Karpas-422 (cell line): ENCODE measurements at places on chromosomes 6 and 20.

- no peak for DNase-seq
These were observed 16.4 kb upstream of the BLOC1S5 start for GRCh38 chr6:8080362-8081151.

GRCh38 chr6:166768761-166769160, 141.7 kb upstream of the RPS6KA2 start:
- DNase-seq, result no peak

DNA sequence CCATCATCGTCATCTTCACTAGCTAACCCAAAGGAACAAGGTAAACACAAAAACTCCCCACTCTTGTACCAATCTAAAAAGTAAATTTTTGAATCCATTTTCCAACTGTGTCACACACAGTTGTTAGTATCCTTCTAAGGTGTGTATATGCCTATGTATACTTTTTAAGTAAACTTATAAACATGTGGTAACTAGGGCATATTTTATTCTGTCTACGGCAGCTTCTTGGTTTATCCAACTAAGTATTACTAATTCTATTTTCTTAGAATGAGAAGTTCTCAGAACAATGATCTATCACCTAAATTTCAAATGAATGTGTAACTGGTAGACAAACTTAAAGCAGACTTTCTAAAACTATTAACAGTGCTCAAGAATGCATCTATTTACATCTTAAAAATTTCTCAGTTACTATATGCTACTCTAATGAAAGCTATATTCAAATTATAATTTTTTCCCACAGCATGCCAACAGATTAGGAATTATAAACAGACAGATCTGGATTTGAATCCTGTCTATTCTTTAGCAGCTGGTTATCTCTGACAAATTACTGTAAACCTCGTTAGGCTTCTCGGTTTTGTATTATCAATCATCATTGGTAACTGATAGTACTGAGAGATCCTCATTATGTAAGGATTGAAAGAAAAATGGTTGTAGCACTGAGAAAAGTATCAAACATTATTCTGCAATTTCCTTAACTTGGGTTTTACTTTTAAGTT, 1.8 kb upstream of the PLN start:
- DNase-seq, result no peak

- no peak for DNase-seq
These were observed 123.2 kb downstream of the PRND start for GRCh38 chr20:4844751-4845465.

GRCh38 chr6:2197177-2197671, 48.2 kb downstream of the GMDS start:
- DNase-seq, result no peak

DNA sequence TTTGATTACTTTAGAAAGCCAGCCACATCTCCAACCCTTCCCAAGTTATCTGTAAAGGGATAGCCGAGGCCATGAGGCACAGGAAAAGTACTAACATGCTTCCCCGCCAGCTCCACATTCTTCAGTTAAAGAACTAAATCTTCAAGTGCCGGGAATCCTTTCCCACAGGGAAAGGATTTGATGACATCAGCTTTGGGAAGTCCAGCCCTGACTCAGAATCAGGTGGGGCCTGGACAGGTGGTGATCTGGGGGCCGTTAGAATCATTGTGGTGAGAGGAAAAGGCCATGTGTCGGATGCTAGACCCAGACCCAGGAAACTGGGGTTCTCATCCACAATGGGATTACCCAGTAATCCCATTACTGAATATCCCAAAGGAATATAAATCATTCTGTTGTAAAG, 580.0 kb downstream of the QKI start:
- no peak for DNase-seq

GRCh38 chr6:3928111-3928510, 78.9 kb downstream of the FAM50B start:
- DNase-seq, result no peak

- no peak for DNase-seq
These were observed 42.0 kb upstream of the OGFRL1 start for GRCh38 chr6:71246596-71246995.

DNA sequence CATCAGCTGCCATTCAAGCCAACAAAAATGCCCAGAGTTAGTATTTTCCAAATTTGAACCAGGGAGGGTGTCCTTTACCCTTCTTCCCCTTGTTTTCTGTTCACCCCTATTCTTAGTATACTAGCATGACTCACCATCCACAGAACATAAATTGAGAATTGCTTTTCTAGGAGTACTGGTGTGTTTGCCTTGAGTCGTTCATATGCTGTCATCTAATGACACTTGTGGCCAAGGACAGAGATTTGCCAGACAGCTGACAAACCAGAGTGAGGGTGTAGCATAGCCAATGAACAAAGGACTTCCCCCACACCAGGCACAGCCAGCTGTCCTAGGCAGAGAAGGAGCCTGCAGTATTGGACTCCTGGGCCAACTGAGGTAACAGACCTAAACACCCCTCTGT, 62.2 kb downstream of the FILIP1 start:
- no peak for DNase-seq

DNA sequence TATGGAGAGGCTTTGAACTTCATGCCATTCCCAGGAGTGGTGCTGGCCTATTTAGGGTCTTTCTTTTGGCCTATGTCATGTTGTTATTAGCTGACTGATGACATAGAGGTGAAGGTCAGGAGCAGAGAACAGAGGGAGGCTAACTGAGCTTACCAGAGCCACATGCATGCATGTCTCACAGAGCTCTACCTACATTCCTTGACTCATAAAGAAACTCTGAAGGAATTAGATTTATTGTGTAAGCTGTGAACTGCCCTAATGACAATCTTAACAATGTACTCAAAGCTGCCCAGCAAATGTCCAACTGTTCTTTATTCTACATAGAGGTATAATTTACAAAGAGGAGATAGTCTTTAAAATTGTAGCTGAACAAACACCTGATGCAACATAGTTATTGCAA, 192.7 kb upstream of the CNR1 start:
- DNase-seq, result no peak

GRCh38 chr20:51174536-51174935, 151.6 kb upstream of the KCNG1 start:
- DNase-seq, result no peak

DNA sequence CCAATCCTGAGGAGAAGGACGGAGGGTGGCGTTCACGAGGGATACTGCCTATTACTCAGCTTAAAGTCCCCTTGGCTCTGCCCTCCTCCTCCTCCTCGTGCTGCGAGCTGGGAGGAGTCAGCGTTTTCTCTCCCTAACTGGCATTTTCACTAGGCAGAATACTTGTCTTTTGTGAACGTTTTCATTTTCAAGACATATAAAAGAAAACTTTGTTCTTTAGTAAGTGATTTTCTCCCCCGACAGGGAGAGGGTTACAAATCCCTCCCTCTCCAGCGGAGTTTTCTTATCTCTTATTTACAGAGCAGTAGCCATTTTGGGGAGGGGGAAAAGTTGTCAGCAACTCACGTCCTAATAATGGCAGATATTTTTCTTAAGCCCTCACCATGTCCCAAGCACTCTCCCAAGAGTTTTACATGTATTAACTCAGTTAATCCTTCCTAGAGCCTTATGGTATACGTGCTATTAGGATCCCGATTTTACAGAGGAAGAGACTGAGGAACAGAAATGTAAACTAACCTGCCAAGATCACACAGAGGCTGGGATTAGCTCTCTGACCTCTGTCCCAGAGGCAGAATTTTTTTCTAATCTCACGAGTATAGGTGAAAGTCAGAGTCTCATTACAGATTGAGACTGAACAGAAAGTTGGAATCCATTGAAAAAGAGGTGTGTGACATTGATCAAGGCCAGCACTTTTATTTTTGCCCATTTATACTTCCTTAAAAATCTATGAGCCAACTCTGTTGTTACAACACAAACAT, 30.0 kb upstream of the ZNF217 start:
- no peak for DNase-seq

GRCh38 chr6:143804835-143805239, 38.3 kb upstream of the LTV1 start:
- DNase-seq, result no peak

DNA sequence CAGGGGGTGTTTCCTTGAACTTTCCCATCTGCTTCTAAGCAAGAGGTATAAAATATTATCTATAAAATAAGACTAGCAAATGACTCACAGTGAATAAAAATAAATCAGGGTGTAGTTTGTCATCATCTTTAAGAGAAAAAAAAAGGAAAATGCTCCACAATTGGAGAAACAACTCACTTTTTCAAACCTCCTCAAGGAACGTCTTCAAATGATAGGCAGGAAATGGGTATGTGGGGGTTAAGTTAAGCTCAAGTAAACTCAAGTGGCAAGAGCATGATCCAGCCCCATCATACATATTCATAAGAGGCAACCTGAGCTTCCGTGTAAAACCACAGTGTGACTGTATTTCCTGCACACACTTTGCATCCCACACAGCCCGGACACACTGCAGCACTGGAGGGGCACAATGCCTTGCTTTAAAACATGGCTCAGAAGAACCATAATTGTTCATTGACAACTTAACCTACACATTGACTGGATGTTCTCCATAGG, 58.5 kb upstream of the CEP85L start:
- peak; percentile 93 for DNase-seq

- DNase-seq, result no peak
These were observed 3.7 kb downstream of the PHACTR1 start for GRCh38 chr6:12720310-12720709.

DNA sequence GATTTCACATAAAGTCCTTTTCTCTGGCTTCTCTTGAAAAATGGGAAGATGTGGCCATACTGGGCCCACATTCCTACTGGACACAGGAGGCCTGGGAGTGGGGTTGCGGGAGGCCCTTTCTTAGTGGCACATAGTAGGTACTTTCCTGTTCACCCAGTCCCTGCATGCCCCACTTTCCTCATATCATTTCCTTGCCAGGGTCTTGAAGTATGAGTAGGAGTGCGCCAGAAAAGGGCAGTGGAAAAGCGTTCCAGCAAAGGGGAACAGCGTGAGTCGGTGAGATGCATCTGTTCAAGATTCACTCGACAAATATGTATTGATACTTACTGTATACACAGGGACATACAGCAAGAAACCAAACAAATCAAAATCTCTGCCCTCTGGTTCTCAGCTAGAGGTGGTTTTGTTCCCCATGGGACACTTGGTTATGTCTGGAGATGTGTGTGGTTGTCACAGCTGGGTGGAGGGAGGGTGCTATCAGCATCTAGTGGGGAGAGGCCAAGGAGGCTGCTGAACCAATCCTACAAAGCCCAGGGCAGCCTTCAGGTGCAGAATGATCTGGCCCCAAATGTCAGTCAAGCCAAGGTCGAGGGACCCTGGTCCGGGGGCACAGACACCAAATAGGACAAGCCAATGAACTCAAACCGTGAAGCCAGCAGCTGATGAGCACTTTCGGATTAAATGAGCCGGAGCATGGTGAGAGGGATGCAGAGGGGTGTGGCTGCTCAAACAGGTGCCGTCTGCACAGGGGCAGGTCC, 151.4 kb downstream of the CEBPB start:
- DNase-seq, result no peak

GRCh38 chr6:131040866-131041265, 22.2 kb downstream of the EPB41L2 start:
- no peak for DNase-seq

- DNase-seq, result no peak
These were observed 231.6 kb downstream of the MAFB start for GRCh38 chr20:40457404-40457803.

- DNase-seq, result peak; percentile 72
These were observed 1.5 kb downstream of the VARS2 start for GRCh38 chr6:30915591-30915946.

DNA sequence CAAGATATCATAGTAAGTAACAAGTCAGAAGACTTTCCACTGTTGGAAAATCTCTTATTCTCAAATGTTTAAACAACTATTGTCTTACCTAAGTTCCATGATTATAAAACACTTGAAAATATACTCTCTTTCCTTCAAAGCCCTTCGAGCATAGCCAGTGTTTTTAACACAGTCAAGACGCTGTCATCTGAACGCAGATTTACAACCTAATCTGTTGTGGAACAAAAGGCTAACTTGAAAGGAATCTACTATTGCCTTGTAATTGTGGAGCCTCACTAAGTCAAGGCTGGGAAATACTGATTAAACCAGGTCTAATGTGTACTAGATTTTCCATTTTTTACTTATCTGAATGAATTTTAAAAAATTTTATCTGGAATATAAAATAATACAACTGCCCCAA, 205.8 kb downstream of the TRDN start:
- no peak for DNase-seq

DNA sequence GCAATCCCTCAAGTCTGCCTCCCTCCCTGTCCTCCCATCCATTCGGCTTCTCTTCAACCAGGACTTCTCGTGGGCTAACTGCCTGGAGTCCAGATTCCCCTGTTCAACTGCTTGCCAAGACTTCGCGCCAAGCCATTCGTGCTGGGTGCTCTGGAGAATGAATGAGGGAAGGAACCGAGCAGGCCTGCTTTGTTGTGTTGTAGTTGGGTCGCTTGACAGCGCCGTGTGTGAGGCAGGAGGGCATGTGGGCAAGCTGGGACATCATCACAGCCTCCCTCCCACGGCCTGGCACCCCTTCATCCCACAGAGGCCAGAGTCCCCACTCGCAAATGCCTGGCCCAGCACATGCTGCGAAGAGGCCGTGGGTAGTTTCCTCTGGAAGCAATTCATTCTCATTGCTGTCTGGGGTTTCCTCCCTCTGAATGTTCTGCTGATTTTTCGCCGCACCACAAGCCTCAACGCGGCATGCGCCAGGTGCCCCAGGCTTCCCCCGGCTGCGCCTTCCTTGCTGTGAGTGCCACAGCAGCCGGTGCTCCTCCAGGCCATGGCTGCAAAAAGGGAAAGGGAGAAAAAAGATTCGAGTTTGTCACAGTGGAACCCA, 336.0 kb downstream of the QKI start:
- no peak for DNase-seq

DNA sequence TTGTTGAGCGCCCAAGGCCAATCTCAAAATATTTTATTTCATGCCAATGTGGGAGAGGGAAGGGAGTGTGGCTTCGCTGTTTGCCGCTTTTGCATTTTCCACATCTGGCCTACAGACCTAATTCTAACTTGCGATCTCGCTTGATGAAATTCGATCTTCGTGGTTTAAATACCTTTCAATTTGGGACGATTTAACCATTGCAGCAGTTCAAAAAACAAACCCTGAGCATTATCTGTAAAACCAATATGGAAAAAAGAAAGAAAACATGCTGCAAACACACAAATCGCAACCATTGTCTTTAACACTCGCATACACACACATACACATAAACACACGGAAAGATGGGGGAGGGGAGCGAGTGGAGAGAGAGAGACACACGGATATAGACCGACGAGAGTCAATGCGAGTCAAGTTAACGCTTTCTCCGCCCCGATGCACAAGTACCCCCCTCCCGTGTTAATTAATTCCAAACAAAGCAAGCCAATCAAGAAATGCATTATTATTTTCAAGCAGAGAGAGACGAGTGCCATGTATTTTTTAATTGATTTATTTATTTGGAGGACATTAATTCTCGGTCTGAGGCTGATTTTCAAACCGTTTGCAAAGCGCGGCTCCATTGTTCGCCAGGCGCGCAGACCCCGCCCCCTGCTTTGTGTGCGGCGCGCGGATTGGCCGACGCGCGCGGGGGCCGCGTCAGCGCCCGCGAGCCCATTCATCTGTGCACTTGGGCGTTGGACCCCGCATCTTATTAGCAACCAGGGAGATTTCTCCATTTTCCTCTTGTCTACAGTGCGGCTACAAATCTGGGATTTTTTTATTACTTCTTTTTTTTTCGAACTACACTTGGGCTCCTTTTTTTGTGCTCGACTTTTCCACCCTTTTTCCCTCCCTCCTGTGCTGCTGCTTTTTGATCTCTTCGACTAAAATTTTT, at the start of gene MARCKS:
MARCKS (plus strand) TSS at position 721 of the 931 bp plus-strand sequence. CDS start 401 bp downstream, outside the sequence.
- DNase-seq, result peak; percentile 70
